ENCODE measurements at places on chromosomes 7 and 10.

DNA sequence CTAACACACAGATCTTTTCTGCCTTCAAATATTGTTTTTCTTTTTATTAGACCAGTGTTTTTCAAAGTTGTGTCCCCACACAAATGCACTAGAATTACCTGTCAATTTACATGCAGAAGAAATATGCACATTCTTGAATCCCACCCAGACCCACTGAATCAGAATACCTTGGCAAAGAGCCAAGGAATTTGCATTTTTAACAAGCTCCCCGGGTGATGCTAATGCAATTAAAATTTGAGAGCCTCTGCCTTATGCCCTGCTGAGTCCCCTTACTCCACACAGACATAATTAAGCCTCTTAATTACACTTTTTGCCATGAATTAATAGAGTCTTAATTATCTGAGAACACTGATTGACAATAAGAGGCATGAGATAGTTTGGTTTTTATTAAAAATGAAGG lies 201.2 kb upstream of the GRB10 start:
- DNase-seq: no peak

- no peak for DNase-seq
Measured at GRCh38 chr10:28894146-28894545, 216.8 kb downstream of the BAMBI start.

DNA sequence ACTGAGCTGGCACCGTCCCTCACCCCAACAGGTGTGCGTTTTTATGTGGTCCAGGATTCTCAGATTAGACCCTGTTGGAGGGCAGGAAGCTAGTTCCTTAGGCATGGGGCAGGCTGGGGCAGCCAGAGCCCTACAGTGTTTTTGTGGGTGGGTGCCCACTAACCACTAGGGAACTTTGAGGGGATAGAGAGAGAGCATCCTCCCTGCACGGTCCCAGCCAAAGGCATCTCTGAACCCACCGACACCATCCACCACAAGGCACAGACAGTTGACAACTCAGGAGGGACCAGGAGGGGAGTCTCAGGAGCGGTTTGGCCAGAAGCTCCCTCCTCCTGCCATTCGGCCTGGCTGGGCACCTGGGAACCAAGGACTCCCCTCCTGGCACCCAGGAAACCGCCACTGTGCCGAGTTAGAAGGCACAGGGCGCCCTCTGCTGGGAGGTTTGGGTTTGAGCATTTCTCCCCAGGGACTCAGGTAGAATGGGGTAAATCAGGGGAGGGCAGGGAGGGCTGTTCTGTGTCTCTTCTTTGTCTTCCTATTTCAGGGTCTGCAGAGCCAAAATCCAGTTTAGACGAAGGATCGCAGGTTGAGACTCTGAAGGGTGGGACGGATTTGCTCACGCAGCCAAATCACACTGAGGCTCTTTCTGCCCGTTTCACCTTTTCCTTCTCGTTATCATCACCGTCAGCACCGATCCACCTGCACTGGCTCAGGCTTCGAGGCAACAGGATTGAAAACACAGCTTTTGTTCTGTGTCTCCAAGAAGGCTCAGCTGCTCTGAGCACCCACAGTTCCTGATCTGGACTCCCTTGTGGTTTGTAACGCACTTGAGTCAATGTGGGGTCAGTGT lies 84.8 kb upstream of the COL13A1 start:
- DNase-seq: peak; percentile 67

GRCh38 chr10:14758994-14759664 lies 15.6 kb downstream of the FAM107B start:
- peak; percentile 47 for DNase-seq

All from D341Med (cell line).